Karpas-422 (cell line): ENCODE measurements at places on chromosomes 3 and 15.

DNA sequence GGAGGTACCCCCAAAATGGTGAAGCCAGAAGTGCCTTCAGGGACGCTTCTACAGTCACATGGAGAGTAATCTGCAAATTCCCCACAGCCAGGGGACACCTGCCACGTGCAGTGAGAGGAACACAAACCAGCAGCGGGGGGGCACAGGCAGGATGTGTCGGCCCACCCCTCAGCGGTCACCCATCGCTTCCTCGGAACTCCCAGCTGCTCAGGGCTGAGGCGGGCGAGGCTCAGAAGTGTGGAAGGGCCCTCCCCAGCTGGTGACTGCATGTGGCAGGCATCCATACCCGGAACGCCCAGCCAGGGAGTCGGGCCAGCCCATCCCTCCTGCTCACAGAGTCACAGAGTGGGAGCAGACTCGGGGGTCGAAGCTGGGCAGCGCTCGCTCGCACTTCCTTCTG, 63.7 kb downstream of the SLC12A8 start:
- DNase-seq: peak; percentile 91

GRCh38 chr3:196198771-196199753, 12.1 kb downstream of the ZDHHC19 start:
- DNase-seq: no peak

GRCh38 chr15:60389261-60390077, 8.3 kb downstream of the ANXA2 start:
- no peak for DNase-seq

DNA sequence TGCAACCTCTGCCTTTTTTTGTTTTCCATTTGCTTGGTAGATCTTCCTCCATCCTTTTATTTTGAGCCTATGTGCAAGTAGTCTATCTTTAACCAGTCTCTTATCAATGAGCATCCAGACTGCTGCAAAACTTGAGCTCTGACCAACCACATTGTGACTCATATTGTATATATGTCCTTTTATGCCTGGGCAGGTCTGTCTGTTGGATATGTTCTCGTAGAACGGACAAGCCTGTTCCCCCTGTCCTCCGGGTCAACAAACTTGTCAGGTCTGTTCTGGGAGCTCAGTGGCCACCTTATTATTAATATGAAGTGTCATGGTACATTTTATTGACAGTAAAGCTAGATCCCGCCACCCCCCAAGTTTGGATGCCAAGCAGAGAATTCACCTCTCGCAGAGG, 252.9 kb upstream of the ST8SIA2 start:
- no peak for DNase-seq

DNA sequence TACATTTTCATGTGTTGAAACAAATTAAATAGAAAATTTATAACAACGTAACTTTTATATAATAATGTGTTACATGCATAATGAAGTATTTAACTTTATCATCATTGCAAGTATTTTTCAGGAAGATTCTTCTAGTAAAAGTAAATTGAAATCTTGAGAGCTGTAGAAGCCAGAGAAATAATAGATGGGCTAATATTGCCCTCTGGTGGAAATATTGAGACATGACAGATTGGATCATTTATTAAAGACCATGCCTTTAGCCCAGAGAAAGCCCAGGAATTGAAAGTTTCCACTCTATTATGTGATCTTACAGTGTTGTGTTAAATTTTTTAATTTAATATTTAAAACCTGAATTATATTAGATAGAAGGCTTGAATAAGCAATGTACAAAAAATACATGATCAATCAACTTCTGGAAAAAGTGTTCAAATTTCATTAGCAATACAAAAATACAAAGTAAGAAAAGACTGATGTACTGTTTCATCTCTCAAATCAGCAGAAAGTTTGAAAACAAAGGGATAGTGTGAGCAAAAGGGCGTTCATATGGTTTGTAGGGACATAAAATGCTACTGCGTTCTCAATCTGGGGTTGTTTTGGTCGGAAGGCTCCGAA, 52.7 kb upstream of the SPTSSB start:
- peak; percentile 71 for DNase-seq

- peak; percentile 59 for DNase-seq
These were observed 2.2 kb downstream of the ST6GAL1 start for GRCh38 chr3:186932281-186933181.

- no peak for DNase-seq
These were observed 103.8 kb downstream of the GTPBP8 start for GRCh38 chr3:113094337-113095221.

DNA sequence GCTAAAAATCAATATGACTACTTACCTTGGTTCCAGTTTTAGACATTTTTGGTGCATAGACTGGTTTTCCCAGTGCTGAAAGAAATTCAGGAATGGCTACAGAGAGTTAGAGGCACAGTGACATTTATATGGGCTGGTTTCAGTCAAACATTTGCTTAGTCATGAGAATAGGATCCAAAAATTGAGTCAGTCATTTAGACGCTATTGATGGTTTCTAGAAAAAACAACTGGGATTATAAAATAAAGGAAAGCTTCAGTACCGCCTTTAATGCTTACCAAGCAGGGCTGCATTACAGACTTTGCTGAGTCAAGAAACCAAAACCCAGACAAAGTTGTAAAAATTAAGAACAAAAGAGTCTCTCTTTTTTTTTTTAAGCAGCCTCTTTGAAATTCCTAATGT, at the start of gene CRYGS:
TSS of gene CRYGS (minus strand) at position 100 of the 400 bp plus-strand sequence. CDS start at position 46, 54 bp downstream.
- no peak for DNase-seq
